Left renal pelvis (tissue), 4 donors: ENCODE measurements at places on chromosomes 1 and 21.

DNA sequence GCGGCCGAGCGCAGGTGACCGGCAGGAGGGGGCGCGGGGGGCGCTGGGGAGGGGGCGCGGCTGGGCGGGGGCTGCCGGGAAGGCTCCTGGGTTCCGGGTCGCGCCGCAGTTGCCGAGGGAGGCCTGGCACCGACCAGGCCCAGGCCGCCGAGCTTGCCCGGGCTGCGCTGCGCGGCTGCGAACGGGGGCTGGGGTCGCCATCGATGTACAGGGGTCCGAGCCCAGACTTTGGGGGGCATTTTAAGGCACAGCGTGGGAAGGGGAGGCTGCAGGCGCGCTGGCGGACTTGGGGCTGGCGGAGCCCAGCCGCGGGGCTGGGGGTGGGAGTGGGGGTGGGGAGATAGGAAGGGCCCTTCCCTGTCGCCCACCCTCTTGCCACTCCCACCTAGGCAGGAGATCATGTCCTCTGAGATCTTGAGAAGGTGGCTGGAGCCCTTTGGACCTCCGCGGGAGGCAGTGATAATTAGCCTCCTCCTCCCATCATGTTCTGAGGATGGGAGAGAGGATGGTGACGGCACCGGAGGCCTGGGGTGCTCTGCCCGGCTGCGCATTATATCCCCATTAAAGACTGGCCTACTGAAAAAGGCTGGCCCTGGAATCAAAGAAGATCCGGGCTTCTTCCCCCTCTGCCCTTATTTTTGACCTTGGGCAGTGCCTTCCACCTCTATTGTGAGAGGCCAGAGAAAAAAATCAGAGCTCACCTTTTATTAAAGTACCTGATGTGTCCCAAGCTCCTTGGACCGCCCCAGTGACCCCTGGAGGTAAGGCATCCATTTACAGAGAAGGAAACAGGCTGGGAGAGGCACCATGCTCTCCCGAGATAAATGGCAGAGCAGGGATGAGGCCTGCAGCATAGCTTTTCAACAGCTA is 497 bp downstream of the FBXO44 start:
- no peak for DNase-seq

GRCh38 chr1:225823811-225824261 is 13.9 kb downstream of the EPHX1 start:
- no peak for DNase-seq

- no peak for DNase-seq
These were observed 11.2 kb upstream of the PHC2 start for GRCh38 chr1:33442141-33442540.

DNA sequence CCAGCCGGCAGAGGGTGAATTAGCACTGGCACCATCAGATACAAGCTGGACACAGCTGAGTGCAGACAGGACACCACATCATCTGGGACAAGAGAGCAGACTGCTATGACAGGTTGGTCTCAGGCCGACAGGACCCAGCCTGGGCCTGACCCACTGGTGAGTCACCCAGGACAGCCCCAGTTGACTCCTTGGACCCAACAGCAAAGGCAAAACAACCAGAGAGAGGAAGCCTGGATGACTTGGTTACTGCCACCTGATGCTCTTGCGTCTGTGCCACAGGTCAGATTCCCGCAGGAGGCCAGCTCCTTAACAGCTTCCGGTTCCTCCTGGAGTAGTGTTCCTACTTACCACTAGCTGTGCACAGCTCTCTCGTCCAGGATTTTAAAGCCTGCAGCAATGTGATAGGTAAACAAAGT is 18.5 kb downstream of the CCN1 start:
- no peak for DNase-seq

DNA sequence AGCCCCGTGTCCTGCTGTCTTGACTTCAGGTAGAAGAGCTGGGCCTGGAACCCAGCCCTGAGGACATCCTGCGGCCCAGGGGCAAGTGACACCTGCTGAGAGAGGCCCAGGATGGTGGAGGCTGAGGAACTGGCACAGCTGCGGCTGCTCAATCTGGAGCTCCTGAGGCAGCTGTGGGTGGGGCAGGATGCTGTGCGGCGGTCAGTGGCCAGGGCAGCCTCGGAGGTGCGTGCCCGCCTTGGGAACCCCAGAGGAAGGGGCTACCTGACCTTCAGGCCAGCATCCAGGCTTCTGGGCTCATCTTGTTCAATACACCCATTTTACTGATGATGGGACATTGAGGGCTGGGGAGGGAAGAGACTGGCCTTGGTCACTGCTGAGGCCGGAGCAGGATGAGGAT is 2.3 kb downstream of the MIIP start:
- no peak for DNase-seq

DNA sequence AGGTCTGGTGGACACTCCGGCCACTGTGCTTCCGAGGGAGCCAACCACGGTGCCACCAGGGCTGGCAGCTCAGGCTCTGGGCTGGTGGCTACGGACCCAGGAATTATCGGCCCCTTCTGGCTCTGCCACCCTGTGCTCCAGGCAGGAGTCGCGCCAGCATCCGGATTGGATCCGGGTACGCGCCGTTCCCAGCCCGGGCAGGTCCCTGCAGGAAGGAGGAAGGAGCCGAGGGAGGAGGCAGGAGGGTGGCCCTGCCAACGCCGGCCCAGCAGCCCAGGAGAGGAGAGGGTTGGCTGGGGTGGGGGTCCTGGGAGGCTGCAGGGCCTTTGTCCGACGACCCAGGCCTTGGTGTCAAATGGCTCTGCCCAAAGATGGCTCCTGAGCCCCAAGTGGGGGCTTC is 160.5 kb downstream of the CASZ1 start:
- DNase-seq = no peak

DNA sequence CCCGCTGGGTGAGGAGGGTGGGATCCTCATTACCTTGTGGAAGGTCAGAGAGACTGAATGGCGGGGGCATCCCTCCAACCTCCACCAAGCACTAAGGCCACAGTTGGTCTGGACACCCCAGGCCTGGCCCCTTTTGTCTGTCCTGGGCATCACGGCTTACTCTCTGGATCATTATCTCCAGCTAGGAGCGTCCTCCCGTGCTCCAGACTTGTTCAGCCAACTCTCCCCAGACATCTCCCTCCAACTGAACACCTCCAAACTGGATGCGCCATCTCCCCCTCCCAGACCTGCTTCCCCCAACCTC is 7.3 kb upstream of the GJB5 start:
- no peak for DNase-seq

GRCh38 chr1:243798726-243799125 is 51.3 kb downstream of the AKT3 start:
- no peak for DNase-seq

- no peak for DNase-seq
These were observed 216 bp downstream of the PRKCZ start for GRCh38 chr1:2050461-2050792.

- no peak for DNase-seq
These were observed 269.9 kb downstream of the HLX start for GRCh38 chr1:221149111-221149510.

- DNase-seq = peak; percentile 24
These were observed 35.7 kb upstream of the HLX start for GRCh38 chr1:220843481-220844011.

DNA sequence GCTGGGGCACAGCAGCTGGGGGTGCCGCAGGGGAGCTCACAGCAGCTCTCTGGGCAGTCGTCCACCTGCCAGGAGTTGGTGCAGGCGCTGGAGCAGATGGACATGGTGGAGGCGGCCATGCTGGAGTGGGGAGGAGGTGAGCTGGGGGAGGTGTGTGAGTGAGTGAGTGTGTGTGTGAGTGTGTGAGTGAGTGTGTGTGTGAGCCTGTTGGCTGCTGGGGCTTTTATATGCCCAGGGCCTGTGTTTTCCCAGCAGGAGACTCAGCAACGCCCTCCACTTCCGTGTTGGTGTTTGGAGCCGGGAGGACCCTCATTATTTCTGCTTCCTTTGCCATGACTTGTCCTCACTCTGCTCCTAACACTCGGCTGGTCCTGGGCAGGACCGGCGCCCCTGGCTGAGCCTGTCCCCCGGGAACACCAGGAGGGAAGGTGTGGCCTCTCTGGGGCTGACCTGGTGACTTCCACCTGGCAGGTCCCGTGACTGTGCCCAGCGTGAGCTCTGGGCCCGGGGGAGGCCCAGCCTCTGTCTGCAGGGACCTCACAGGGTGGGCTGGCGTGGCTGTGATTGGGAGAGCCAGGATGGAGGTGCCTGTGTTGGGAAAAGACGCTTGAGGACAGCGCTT is at the start of gene KRTAP10-2:
Gene KRTAP10-2, minus strand, starts transcription at position 166 of the 622 bp plus-strand sequence. Its CDS starts 47 bp downstream, at position 119.
- DNase-seq = no peak

- DNase-seq = no peak
These were observed 2162.0 kb downstream of the MRPL39 start for GRCh38 chr21:23445307-23445706.

GRCh38 chr1:11944358-11944931 is 9.9 kb downstream of the PLOD1 start:
- DNase-seq = peak; percentile 68

- DNase-seq = no peak
These were observed 2.2 kb downstream of the KIRREL1 start for GRCh38 chr1:157995583-157996169.

GRCh38 chr1:59357645-59358320 is 60.9 kb downstream of the FGGY start:
- no peak for DNase-seq

DNA sequence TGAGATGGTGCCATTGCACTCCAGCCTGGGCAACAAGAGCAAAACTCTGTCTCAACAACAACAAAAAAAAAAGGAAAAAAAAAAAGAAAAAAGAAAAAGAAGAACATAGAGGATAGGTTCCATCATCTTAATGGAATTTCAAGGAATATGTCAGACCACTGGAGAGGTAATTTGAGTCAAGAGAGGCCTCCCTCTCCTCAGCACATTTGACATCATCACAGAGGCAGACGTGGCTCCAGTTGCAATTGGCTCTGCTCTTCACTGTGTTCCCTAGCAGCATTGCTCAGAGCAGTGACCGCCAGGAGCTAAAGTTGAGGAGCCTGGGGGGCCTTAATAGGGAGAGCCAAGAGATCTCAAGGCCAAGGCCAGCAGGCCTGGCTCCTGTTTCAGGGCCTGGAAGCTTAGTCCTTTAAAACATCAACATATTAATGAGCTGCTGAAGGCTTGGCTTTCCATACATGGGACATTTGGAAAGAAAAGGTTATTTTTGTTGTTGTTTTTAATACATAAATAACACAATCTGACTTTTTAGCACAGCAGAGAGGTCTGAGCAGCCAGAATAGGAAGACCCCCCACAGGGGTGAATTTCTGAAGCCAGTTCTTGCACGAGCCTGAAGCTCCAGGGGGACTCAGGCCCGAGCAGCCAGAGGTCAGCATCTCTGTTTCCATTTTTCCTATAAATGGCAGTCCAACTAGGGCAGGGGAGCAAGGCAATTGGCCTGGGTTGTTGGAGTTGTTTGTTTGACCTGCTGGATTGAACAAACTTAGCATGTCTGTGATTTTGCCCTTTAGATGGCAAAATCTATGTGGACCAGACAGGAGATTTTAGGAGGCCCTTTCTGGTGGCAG is 118.3 kb upstream of the FGGY start:
- peak; percentile 56 for DNase-seq

GRCh38 chr1:117660271-117660965 is 54.6 kb downstream of the TENT5C start:
- DNase-seq = no peak

DNA sequence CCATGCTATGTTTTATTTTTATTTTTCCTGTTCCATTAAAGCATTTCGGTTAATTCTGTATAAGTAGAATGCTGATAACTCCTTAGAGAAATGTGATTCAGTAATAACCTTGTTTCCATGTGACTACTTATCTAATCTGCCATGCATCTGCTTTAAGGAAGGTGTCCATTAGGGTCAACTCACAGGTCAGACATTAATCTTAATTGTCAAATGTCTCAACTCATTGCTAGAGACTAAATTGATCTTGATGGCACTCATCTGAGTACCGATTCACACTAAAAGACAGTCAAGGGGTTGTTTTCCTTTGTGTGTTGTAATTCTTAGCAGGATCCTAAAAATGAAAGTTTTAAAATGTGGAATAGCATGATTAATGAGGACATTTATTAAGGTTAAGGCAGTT is 41.8 kb downstream of the ITSN1 start:
- DNase-seq = no peak

- DNase-seq = no peak
These were observed 226.2 kb downstream of the ZNF326 start for GRCh38 chr1:90220941-90221693.

- DNase-seq = no peak
These were observed 75.6 kb upstream of the CNIH3 start for GRCh38 chr1:224540535-224540934.

DNA sequence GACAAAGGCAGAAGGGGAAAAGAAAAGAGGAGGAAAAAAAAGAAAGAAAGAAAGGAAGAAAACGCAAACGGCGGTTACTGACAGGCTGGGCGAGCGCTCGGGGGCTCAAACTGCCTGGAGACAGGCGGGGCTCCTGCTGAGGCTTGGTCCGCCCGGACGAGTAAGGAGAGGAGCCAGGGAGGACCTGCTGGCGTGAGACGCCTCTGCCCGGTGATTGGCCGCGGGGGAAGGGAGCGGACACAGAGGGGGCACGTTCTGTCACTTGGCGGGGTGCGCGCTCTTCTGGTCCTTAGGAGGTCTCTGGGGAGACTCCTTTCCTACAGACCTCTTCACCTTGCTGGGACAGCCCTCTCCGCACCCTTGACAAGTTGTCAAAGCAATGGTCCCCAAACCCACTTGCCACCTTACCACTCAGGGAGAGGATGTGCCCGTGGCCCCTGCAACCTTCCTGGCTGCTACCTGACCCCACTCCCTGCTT is 791 bp upstream of the PIK3R3 start:
- no peak for DNase-seq

- no peak for DNase-seq
These were observed 157.3 kb downstream of the CLIC6 start for GRCh38 chr21:34825948-34826548.

- DNase-seq = no peak
These were observed 40.0 kb upstream of the LRRC3 start for GRCh38 chr21:44415073-44416025.

GRCh38 chr1:240284656-240285414 is 193.2 kb downstream of the FMN2 start:
- DNase-seq = no peak

DNA sequence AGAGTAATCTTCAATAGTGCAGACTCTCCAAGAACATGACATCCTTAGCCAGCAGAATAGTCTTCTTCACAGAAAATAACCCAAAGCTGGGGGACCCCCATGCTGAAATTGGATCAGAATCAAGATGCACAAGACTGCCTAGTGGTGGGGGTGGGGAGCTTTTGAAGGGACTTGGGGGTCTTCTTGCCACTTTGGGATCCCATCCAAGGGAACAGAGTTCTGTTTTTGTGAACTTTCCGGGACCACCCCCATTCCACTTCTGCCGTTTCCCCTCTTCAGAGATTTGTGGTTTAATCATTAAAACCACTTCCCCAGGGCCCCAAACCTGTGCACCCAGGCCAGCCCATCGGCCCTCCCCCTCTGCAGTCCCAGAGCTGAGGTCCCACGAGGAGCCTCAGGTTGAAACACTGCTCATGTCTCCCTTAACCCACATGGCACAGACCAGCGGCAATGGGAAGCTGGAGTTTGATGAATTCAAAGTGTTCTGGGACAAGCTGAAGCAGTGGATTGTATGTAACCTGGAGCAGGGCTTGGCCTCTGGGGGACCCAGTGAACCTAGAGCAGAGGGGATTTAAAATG is 44.9 kb downstream of the CAPN9 start:
- no peak for DNase-seq

- DNase-seq = no peak
These were observed 23.5 kb upstream of the C2CD2 start for GRCh38 chr21:41977034-41977950.

GRCh38 chr1:23530087-23530746 is 816 bp downstream of the E2F2 start:
- no peak for DNase-seq

- no peak for DNase-seq
These were observed 3.4 kb downstream of the CTSK start for GRCh38 chr1:150804671-150805070.
